ENCODE measurements at places on chromosomes 4 and X.

DNA sequence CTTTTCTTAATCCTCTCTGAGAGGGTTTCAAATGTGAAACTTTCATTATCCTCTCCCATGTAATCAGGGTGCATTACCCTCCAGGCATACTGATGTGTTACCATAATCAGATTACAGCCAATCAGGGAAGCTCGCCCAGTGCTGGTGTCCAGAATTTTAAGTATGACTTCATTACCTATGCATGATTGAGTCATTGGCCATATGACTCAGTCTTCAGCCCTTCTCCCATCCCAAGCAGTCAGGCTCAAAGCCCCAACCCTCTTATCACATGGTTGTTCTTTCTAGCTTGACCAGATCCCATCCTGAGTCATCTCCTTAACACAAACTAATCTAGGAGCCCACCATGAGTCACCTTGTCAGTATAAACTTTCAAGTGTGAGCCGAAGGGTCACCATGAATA lies 1668.1 kb upstream of the AGA start:
- DNase-seq = peak; percentile 88

- DNase-seq = peak; percentile 22
Observed at GRCh38 chr4:122285285-122285684, 93.5 kb upstream of the ADAD1 start.

GRCh38 chr4:103410386-103410785 lies 212.2 kb upstream of the CENPE start:
- DNase-seq = no peak

DNA sequence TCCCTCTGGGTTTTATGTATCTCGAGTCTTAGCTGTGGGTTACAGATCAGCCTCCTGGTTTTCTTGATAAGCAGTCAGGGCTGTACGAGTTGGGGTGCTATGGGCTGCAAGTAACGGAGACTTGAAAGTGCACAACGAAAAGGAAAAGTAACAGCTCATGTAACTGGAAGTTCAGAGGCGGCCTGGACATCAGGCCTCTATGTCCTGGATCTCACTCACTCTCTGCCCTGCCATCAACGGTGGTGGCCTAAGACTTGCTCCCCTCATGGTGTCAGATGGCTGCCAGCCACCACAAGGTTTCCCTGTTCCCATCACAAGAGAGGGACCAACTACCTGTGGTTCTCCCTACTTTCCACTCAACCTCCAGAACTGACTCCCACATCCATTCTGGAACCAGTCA lies 4.8 kb downstream of the PPP2R2C start:
- no peak for DNase-seq

DNA sequence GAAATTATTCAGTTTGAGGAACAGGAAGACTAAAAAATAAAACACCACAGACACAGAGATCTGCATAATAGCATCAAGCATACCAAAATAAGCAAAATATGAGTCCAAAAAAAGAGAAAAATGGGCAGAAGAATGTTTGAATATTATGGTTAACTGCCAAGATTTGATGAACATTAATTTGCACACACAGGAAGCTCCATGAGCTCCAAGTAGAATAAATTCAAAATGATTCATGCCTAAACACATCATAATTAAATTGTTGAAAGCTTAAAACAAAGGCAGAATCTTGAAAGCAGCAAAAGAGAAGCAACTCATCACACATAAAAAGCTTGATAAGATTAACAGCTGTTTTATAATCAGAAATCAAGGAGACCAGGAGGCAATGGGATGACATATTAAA lies 156.6 kb upstream of the ARSJ start:
- DNase-seq = no peak

DNA sequence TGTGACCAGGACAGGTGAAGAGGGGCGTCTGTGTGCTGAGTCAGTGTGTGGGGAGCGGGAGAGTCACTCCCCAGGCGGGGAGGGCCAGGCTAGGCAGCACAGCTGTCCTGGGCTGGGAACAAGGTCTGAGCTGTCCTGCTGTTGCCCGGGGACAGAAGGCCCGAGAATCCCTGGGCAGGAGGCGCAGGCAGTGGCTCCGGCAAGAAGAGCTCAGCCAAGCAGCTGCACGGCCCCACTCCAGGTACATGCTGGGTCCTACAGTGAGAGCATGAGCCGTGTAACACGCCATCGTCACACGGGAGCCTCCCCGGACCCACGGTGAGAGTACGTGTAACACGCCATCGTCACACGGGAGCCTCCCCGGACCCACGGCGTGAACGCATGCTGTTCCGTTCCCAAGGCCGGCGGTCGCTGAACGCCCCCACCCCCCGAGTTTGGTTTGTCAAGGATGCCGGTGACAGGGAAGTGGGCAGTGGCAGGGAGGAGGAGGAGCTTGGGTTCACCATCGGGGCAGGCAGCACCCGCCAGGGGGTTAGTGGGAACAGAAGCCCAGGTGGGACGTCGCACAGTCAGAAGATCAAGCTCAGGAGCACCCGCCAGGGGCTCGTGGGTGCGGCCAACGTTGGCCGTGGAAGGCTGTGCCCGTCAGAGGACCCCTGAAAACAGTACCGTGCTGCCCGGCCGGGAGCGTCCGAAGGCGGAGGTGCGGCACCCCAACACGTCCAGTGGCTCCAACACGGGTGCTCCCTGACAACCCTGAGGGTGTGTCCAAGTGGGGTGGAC lies 15.6 kb downstream of the PPP2R3B start:
- no peak for DNase-seq

DNA sequence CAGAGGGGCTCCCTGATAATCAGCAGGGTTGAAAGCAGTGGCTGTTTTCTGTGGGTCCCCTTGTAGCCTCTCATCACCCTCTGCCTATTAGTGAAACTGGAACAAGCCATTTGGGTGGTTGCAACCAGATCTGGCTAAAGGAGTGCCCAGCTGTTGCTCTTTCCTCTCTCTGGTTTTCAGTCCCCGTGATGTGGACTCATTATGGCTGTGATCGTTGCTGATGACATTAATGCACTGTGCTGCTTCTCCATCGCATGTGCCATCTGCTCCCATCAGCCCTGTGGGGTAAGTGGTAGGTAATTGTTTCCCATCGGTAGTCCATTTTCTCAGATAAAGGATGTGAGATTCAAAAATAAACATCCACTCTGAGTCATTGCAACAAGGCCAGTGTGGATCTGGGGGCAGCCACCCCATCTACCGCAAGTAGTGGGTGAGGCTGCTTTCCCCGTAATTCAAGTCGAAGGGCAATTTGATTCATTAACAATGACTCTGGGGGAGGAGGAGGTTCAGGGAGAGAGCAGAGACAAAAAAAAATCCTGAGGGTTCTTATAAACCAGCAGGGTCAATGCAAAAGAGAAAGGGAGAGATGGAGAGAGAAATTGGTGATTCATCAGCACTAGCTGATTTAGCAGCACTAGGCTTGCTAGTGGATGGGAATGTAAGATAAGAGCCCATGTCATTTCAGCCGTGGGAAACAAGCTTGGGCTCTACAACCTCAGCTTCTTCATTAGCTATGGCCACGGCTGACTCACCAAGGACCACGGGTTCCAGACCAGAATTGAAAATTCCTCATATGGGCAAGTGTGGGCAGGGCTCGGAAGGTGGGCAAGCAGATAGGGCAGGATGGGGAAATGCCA lies 357.8 kb downstream of the MID1IP1 start:
- DNase-seq = no peak

GRCh38 chrX:77788050-77788449 lies 2.0 kb upstream of the ATRX start:
- DNase-seq = peak; percentile 64

DNA sequence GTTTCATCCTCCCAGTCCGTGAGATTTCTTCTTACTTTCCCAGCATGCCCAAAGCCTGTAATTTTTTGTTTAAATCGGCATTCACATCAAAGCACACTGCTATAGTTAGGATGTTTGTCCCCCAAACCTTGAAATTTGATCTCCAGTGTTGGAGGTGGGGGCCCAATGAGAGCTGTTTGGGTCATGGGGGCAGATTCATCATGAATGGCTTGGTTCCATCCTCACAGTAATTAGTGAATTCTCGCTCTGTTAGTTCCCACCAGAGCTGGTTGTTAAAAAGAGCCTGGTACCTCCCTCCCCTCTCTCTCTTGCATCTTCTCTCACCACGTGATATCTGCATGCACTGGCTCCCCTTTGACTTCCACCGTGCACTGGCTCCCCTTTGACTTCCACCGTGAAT lies 40.5 kb upstream of the PGRMC2 start:
- no peak for DNase-seq

- DNase-seq = peak; percentile 47
Observed at GRCh38 chr4:15457406-15458201, 12.1 kb upstream of the CC2D2A start.

- DNase-seq = no peak
Observed at GRCh38 chr4:90904021-90904420, 776.8 kb downstream of the CCSER1 start.

GRCh38 chr4:54224996-54225597 lies 4.0 kb upstream of the PDGFRA start:
- no peak for DNase-seq

GRCh38 chr4:169037506-169037905 lies 27.5 kb upstream of the CBR4 start:
- DNase-seq = no peak

- DNase-seq = peak; percentile 15
Observed at GRCh38 chrX:56744996-56745395, 16.0 kb downstream of the NBDY start.

- no peak for DNase-seq
Observed at GRCh38 chrX:118550792-118551191, 55.2 kb downstream of the DOCK11 start.

- no peak for DNase-seq
Observed at GRCh38 chr4:23952258-23952657, 62.4 kb upstream of the PPARGC1A start.

GRCh38 chr4:54852602-54853001 lies 194.8 kb downstream of the KIT start:
- no peak for DNase-seq

DNA sequence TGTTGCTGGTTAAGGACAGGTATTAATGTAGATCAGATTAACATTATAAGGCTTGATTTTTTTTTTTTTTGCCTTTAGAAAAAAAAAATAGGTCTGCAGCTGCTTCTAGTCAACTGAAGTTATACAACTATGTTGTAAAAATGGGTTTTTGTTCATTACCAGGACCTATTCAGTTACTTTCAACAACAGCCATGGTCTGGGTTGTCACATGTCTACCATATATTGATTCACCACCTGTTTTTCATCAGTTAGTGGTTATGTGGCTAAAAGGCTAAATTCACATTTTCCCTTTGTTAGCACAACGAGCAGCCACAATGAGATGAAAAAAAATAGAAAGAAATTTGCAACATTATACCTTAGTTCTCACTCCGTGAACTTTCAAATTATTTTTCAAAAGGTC lies 45.5 kb downstream of the GLRB start:
- no peak for DNase-seq

GRCh38 chr4:150004481-150004880 lies 73.8 kb upstream of the DCLK2 start:
- no peak for DNase-seq

DNA sequence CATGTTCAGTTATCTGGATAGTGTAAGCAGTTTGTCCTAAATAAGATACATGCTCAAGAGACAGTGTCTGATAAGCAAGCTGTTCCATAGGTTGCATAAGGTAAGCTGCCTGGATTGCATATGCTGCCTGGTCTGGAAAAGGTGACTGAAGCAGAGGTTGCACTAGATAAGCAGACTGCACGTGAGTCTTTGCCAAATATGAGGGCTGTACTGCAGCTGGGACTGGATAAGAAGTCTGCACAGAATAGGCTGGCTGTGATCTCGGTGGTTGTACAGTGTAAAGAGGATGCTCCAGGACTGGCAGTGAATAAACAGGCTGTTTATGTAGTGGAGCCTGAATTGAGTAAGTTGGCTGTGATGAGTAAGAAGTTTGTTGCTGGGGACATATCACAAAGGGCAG lies 68.9 kb downstream of the WNK3 start:
- DNase-seq = no peak

- no peak for DNase-seq
Observed at GRCh38 chr4:141195095-141195707, 25.5 kb upstream of the ZNF330 start.

DNA sequence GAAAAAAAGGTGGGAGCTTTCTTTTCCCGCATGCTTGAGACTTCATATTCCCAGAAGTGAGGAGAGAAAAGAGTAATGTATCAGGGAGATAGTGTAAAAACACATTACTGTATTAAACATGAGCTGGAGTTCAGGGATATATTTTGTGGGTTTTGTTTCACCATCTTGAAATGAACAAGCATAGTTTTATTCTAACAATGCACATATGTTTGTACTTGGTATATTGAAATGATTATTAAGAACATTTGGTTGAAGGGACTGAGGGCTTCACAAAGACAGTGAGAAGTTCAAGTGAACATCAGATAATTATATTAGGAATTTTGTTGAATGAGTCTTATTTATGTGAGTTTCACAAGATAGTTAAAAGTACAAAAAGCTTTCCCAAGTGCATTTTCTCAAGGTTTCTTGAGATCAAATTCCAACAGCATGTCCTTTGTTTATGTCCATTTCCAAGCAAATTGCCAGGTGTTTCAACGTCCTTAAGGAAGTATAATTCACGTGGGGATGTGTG lies 368.8 kb downstream of the ANKRD50 start:
- DNase-seq = no peak

DNA sequence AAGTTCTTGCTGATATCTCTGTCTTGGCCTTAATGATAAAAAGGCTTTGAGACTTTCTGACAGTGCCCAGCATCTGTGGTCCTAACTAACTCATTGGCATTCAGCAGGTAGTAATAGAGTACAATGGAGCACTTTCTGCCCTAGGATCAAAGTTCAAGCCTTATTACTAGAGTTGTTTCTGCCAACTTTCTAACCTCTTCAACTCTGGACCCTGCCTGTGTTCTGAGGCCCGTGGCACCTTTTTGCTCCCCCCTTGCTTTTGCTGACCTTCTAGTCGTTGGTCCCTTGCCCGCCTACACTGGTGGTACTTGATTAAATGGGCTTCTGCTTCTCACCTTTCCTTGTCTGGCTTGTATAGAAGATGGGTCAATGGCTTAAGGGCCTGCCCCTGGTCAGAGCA lies 126.3 kb downstream of the PPARGC1A start:
- no peak for DNase-seq

GRCh38 chrX:2318371-2318770 lies 182.4 kb downstream of the DHRSX start:
- no peak for DNase-seq

Measured in ACHN (cell line).